IMR-90 (cell line): ENCODE measurements at places on chromosomes 1 and 21. TPM values are rescaled to one million over a fixed set of nuclear protein-coding genes. Genes with fewer than 3 reads are reported as not detected.

GRCh38 chr1:201022820-201023516, 546 bp downstream of the KIF21B start:
- H3K27me3 ChIP-seq: peaks cover 13% of the 10 kb centered on the region
- peak overlapping the region; percentile 45 for H3K4me3 ChIP-seq
- peaks cover 5% of the 10 kb centered on the region for H3K4me1 ChIP-seq

- no peak overlapping the region for H3K4me3 ChIP-seq
- no peak for DNase-seq
- peaks cover 3% of the 10 kb centered on the region; the same call in 1 of the 2 replicates for H3K4me1 ChIP-seq
- no peak overlapping the region for H3K27ac ChIP-seq
- H3K27me3 ChIP-seq: no peaks in the 10 kb centered on the region
Observed at GRCh38 chr1:41514381-41514780, 29.9 kb upstream of the EDN2 start.

DNA sequence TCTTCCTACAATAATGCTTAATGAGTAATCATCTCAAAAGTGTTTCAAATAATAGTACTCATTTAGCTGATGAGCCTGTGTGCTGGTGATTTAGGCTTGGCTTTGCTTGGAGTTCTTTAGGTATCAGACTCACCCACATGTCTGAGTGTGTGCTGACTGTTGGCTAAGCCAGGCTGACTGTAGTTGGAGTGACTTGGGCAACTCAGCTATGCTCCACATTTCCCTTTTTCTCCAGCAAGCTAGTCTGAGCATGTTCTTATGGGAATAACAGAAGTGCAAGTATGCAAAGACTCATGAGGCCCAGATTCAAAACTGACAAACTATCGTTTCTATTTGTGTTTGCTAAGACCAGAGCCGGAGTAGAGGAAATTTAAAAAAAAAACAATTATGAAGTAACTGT, 99.0 kb upstream of the ADGRL4 start:
- H3K27ac ChIP-seq: no peak overlapping the region
- peaks cover 2% of the 10 kb centered on the region; the same call in 1 of the 2 replicates for H3K4me1 ChIP-seq
- peak; percentile 40 for DNase-seq
- H3K27me3 ChIP-seq: no peaks in the 10 kb centered on the region
- no peak overlapping the region for H3K4me3 ChIP-seq

DNA sequence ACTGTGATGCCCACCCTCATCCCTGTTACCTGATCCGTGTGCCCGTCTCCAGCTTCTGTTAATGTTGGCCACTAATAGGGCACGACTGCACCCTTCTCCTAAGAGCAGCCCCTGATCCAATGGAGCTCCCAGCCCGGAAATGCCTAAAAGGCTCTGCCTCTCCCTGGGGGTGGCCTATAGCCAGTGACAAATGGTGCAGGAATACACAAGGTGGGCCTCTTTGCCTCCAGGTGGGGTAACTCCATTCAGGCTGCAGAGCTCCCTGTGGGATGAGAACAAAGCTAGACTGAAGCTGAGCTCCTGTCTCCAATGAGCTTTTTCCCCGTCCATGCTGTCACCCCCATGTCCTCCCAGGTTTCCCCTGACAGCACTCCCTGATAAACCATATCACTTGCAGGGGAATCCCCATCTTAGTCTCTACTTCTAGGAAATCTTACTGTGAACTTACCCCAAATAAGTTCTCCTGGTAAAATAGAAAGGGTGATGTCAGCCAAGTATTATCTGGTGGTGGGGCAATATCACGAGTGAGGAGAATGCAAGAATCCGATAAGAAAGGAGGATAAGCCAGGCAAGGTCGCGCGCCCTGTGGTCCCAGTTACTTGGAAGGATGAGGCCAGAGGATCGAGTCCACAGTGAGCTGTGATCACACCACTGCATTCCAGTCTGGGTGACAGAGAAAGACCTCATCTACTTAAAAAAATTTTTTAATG, 18.6 kb downstream of the S100A7A start:
- H3K27me3 ChIP-seq: no peaks in the 10 kb centered on the region; the same call in 1 of the 2 replicates
- H3K4me1 ChIP-seq: no peaks in the 10 kb centered on the region
- H3K36me3 ChIP-seq: no peaks in the 10 kb centered on the region
- no peak overlapping the region for H3K27ac ChIP-seq
- no peak for DNase-seq

- H3K36me3 ChIP-seq: no peaks in the 10 kb centered on the region
- DNase-seq: no peak
- no peaks in the 10 kb centered on the region for H3K4me1 ChIP-seq
- no peak overlapping the region for H3K27ac ChIP-seq
- H3K4me3 ChIP-seq: no peak overlapping the region
Observed at GRCh38 chr1:111976332-111976731, 13.1 kb downstream of the KCND3 start.

GRCh38 chr1:172670316-172670715, 11.4 kb downstream of the FASLG start:
- H3K27ac ChIP-seq: no peak overlapping the region
- no peaks in the 10 kb centered on the region for H3K36me3 ChIP-seq
- no peaks in the 10 kb centered on the region for H3K4me1 ChIP-seq
- DNase-seq: no peak
- H3K4me3 ChIP-seq: no peak overlapping the region

DNA sequence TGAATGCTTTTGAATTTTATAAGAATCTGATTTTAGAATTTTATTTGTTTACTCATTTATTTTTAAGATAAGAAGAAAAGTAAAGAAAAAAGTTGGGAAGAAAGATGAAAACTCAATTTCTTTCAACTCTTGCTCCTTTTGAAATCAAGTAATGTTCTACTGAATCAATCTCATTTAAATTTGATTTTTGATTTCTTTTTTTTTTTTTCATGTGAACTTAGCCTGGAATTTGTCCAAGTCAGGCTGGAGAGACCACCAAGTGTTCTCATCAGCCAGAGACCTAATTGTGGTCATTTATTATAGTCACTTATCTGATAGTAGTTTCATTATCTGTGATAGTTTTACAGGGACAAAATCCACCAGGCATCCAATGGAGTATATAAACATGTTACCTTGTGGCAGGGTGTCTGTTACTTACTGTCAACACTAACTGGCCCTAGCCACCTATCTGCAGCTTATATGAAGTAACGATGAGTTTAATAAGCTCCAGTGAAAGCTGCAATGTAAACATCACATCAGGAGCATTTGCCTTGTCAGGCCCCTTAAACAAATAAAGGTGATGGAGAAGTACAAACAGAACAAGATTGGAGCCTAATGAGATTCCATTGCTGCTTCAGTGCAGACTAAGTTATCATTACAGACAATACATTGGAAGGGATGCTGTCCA, 39.2 kb downstream of the HLX start:
- peaks cover 12% of the 10 kb centered on the region for H3K27me3 ChIP-seq
- no peak for DNase-seq
- no peaks in the 10 kb centered on the region for H3K36me3 ChIP-seq
- H3K4me1 ChIP-seq: 0 out of 2 replicates have a peak, but pooled peaks cover 3% of the 10 kb centered on the region

DNA sequence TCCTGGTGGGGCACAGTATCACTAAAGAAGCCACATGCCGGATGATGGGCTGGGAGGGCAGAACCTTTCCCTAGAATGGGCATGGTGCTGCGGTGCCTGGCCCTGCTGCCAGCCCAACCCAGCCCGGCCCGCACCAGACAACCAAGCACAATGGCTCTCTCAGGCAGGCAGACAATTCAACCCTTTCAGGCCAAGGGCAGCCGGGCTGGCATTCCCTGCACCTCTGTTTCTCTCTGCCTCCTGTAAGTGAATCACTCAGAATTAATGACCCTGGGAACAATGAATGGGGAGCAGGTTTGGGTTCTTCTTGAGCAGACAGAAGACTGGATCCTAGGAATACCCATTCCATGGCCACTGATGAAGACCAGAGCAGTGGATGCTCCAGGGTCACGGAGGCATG, 41.0 kb upstream of the IFFO2 start:
- H3K27ac ChIP-seq: no peak overlapping the region
- no peaks in the 10 kb centered on the region for H3K36me3 ChIP-seq
- no peaks in the 10 kb centered on the region for H3K4me1 ChIP-seq
- H3K4me3 ChIP-seq: no peak overlapping the region

GRCh38 chr1:8431019-8431418, 113.1 kb downstream of the SLC45A1 start:
- 0 out of 2 replicates have a peak, but pooled peaks cover 1% of the 10 kb centered on the region for H3K36me3 ChIP-seq
- H3K4me1 ChIP-seq: peaks cover 8% of the 10 kb centered on the region; the same call in 1 of the 2 replicates
- H3K27ac ChIP-seq: no peak overlapping the region
- H3K4me3 ChIP-seq: no peak overlapping the region
- DNase-seq: no peak
- no peaks in the 10 kb centered on the region for H3K27me3 ChIP-seq

- H3K27me3 ChIP-seq: no peaks in the 10 kb centered on the region
- H3K27ac ChIP-seq: no peak overlapping the region
- peak; percentile 44 for DNase-seq
- H3K4me1 ChIP-seq: no peaks in the 10 kb centered on the region
Observed at GRCh38 chr1:151756291-151756690, 7.0 kb downstream of the MRPL9 start.

GRCh38 chr1:179968994-179969919, 14.6 kb downstream of the CEP350 start:
- no peak for DNase-seq
- H3K27ac ChIP-seq: no peak overlapping the region
- peaks cover 1% of the 10 kb centered on the region; the same call in 1 of the 2 replicates for H3K4me1 ChIP-seq
- no peak overlapping the region for H3K4me3 ChIP-seq

DNA sequence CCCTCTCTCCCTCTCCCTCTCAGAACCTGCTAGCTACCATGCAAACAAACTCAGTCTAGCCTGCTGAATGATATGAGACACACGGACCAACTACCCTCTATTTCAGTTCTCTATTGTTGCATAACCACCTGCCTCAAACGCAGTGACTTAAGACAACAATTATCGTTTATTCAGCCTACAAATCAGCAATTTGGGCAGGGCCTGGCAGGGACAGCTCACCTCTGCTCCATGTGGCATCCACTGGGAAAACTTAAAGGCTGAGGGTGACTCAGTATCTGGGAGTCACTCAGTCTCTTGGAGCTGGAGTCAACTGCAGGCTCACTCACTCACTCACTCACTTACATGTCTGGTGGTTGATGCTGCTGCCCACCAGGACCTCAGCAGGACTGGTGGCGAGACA, 121.3 kb downstream of the SEC16B start:
- peaks cover 12% of the 10 kb centered on the region for H3K4me1 ChIP-seq
- no peaks in the 10 kb centered on the region for H3K27me3 ChIP-seq
- H3K27ac ChIP-seq: peak overlapping the region; percentile 14; the same call in 1 of the 2 replicates
- DNase-seq: peak; percentile 62
- no peaks in the 10 kb centered on the region for H3K36me3 ChIP-seq

DNA sequence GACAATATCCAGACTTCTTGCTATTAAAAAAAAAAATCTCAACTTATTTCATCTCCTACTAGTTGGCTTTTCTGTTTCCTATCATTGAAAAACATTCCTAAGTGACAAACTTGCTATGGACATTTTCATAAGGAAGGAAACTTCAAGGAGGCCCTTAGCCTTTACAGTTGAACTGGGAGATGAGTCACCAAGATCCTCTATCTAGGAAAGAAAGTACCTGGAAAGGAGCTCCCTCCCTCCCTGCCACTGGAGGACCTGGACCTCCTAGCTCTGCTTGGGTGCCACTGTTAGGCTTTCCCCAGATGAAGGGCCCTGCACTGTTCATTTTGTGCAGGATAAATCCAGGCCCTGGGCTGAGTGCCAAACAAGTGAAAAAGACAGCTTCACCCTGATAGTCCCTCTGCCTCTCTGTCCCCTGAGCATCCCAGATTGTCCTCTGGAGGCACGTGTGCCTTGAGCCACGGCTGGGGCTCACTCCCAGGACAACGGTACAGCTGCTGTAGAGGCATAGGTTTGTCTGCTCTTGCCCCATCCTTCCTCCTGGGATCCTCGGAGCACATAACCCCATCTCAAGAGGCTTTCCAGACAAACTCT, 40.2 kb upstream of the SOX13 start:
- H3K27me3 ChIP-seq: peaks cover 20% of the 10 kb centered on the region
- no peaks in the 10 kb centered on the region for H3K36me3 ChIP-seq
- no peak for DNase-seq
- no peaks in the 10 kb centered on the region for H3K4me1 ChIP-seq
- no peak overlapping the region for H3K4me3 ChIP-seq
- H3K27ac ChIP-seq: no peak overlapping the region

- H3K36me3 ChIP-seq: no peaks in the 10 kb centered on the region
- no peaks in the 10 kb centered on the region for H3K27me3 ChIP-seq
- peak; percentile 27 for DNase-seq
- H3K27ac ChIP-seq: no peak overlapping the region
- H3K4me3 ChIP-seq: no peak overlapping the region
Observed at GRCh38 chr1:169149555-169150286, 43.2 kb downstream of the ATP1B1 start.

GRCh38 chr1:210185063-210185462, 47.5 kb upstream of the SERTAD4 start:
- peaks cover 4% of the 10 kb centered on the region for H3K27me3 ChIP-seq
- no peak overlapping the region for H3K27ac ChIP-seq
- no peak overlapping the region for H3K4me3 ChIP-seq
- no peaks in the 10 kb centered on the region for H3K4me1 ChIP-seq
- no peak for DNase-seq
- H3K36me3 ChIP-seq: no peaks in the 10 kb centered on the region

DNA sequence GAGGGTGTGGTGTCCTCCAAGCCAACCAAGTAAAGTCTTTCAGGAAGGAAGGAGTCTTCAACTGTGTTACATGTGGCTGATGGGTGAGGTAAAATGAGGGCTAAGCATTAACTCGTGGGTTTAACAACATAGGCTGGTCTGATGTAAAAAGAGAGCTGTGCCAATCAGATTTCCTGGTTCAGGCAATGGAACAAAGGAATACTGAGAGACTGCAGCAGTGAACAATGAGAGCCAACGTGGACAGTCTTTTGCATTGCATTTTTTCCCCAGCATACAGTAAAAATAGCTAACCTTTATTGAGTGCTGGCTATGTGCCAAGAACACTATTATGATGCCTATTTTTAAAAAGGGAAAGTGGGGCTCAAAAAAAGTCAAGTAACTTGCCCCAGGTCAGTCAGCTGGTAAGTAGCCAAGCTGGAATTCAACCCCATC, 31.1 kb downstream of the DLGAP3 start:
- H3K27ac ChIP-seq: no peak overlapping the region
- H3K27me3 ChIP-seq: peaks cover 10% of the 10 kb centered on the region
- no peaks in the 10 kb centered on the region for H3K4me1 ChIP-seq
- no peak for DNase-seq
- H3K4me3 ChIP-seq: no peak overlapping the region
- H3K36me3 ChIP-seq: no peaks in the 10 kb centered on the region

DNA sequence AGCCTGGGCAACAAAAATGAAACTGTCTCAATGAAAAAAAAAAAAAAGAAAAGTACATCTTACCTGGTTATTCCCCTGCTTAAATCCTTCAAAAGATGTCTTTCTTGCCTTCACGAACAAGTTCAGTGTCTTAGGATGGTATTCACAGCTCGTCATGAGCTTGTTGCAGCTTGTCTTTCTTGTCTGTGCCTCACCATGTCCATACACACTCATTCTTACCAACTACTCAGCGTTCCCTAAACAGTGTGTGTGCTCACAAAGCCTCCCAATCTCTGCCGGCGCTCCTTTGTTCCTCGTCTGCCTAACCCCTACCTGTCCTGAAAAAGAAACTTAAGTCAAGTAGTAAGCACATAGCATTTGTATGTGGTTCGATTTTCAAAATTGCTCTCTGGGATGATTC, 31.1 kb downstream of the UBE4B start:
- H3K27ac ChIP-seq: no peak overlapping the region
- H3K36me3 ChIP-seq: no peaks in the 10 kb centered on the region; the same call in 1 of the 2 replicates
- peaks cover 14% of the 10 kb centered on the region for H3K4me1 ChIP-seq
- H3K4me3 ChIP-seq: no peak overlapping the region

GRCh38 chr1:56551691-56552090, 27.7 kb downstream of the PLPP3 start:
- no peak overlapping the region for H3K27ac ChIP-seq
- peaks cover 38% of the 10 kb centered on the region for H3K36me3 ChIP-seq
- H3K27me3 ChIP-seq: no peaks in the 10 kb centered on the region
- H3K4me1 ChIP-seq: peaks cover 7% of the 10 kb centered on the region; the same call in 1 of the 2 replicates

UBL4B gene
- total RNA-seq: not detected in 2 replicates

SYTL1 gene
- 0.18 and 0.28 TPM in 2 replicates for total RNA-seq

AJAP1 gene
- under 0.01 TPM in 2 replicates for total RNA-seq

SPRR2F gene
- total RNA-seq: not detected in 2 replicates

UTP11 gene
- 27.8 and 58.3 TPM in 2 replicates for total RNA-seq

F3 gene
- 75.6 and 102 TPM in 2 replicates for total RNA-seq
